ENCODE measurements at places on chromosomes 6 and 20.
A peak's percentile ranks its signal among the peaks of the same experiment; 100 is the strongest.

DNA sequence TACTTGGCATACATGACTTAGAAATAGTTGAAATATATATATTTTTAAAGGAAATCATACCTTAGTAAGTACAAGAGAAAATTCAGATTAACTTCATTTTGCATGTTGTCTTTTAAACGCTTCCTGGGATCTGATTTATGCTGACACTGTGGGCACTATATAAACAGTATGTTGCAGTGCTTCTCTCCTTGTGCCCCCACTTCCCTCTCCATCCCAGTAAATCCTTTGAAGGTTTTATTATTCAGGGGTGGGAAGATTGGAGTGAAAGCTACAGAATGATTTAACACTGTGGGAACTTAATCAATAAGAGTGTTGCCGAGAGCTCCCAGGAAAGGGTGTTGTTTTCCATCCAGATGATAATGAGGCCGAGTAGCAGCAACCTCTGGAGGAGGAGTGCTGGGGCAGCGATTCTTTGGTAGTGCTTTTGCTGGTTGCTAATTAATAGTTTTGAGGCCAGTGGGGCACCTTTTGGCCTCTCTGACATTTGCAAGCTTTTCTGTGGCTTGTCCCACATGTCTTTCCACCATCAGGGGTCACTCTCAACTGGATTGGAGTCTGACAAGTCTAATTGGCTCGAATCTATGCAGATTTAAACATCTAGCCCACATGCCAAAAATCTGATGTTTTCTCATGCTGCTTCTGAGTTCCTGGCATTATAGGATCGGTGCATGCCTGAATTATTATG lies 183.0 kb upstream of the MMS22L start:
- no peak for DNase-seq

DNA sequence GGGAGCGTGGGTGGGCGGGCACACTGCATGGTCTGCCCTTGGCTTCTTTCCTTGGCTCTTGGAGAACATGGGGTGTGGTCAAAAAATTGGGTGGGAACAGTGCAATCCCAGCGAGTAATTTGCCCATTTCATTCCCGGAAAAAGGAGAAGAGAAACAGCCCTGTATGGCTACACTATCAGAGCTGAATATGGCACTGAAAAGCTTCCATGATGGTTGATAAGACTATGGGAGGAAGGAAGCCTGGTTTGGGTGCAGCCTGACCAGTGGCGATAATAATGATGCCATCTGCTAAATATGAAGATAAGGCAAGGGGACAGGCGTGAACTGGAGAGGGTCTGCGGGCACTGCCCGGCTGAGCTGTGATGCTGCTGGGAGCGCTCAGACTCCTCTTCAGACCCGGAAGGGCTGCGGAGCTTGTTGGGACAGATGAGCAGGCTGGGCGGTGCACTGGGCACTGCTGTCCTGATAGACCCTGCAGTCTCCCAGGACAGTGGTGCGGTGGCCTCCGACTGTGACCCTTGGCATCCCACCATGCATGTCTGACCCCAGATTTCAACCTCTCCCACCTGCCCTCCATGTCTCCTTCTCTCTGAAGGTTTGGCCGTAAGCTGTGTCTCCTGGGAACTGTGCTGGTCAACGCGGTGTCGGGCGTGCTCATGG lies 10.2 kb downstream of the SLC22A1 start:
- no peak for DNase-seq

DNA sequence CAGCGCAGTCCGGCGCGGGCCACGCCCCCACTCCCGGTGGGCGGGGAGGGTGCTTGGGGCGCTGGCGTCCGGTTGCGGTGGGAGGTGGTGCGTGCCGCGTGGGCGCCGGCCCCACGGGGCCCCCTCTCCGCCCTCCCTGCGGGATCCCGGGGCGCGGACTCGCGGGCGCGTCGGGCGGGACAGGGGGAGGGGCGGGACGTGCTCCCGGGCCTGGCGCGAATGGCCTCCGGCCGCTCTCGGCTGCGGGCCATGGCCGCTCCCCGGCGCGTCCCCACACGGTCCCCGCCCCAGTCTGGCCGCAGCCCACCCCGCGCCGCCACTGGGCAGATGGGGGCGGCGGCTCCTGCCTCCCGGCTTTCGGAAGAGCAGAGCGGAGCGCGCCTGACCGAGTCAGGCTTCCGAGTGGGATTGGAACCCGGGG lies 771 bp upstream of the PPP1R3G start:
- DNase-seq: no peak

DNA sequence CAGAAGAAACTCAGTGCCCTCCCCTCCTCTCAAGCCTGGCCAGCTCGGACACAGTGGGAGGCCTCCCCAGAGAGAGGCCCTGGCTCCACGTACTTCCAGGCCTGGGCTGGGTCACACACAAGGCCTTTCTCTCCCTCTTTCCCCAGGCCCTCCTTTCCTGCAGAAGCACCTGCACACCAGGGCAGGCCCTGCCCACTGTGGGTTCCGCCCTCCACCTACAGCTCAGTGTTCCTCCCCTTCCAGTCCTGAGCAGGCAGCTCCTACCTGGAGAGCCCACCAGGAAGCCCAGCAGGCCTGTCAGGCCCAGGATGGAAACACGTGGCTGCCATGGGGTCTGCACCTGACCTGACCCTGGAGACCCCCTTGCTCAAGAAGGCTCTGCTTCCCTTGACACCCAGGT lies 18.9 kb downstream of the HLA-F start:
- no peak for DNase-seq

DNA sequence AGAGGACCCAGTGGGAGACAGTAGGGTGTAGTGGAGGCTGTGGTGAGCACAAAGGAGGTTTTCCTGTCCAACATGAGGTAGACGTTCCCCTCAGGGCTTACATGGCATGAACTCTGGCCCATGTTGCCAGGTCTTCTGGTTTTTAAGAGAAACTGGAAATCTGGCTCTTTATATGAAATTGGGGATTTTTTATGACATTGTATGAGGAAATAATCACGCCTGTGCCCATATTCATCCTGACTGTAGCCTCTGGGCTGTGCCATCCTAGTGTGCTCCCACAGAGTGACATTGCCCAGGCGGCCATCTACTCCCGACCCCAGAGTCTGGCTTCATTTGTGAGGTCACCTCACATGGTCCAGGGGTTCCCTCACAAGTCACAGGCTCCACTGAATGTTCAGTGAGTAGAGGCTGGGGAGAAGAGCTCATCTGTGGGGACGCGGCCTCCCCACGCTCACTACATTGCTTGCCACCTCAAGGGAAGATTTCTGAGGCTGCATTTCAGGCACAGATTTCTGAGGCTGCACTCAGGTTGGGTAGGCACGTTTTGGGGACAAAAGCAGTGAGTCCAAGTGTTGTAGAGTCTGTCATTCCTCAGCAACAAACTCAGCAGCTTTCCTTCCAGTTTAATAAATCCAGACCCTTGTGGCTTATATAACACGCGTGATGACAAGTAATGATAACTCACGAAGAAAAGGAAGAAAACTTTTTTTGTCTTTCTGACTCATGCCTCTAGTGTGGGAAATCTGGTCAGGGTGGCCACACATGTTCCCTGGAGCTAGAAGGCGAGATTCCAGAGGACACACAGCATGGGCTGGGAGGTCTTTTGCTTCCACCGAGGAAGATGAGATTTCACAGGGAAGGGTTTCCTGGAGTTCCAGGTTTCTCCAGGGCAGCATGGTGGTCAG lies 41.7 kb downstream of the SLC24A3 start:
- peak; percentile 37 for DNase-seq
